Activated CD4-positive, alpha-beta T cell treated with anti-CD3 and anti-CD28 coated beads for 48 hours (primary cell): ENCODE measurements at places on chromosomes 7 and 10.

DNA sequence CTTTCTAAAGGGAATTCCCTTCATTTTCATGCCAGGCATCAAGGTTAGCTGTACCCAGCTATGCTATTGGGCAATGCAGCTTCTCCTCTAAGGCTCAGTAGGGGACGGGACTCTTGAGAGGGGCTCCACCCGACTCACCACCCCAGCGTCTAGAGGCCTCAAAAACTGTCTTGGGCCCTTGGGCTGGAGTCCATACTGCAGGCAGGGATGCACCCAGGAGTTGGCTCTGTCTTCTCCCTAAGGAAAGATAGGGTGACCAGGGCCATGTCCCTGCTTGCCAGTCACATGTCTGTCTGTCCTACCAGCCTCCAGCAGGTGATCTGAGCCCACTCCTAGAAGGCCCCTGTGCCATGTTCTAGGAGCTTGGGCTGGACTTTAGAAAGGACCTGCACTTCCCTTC is 1.2 kb downstream of the OPN4 start:
- no peak for DNase-seq

DNA sequence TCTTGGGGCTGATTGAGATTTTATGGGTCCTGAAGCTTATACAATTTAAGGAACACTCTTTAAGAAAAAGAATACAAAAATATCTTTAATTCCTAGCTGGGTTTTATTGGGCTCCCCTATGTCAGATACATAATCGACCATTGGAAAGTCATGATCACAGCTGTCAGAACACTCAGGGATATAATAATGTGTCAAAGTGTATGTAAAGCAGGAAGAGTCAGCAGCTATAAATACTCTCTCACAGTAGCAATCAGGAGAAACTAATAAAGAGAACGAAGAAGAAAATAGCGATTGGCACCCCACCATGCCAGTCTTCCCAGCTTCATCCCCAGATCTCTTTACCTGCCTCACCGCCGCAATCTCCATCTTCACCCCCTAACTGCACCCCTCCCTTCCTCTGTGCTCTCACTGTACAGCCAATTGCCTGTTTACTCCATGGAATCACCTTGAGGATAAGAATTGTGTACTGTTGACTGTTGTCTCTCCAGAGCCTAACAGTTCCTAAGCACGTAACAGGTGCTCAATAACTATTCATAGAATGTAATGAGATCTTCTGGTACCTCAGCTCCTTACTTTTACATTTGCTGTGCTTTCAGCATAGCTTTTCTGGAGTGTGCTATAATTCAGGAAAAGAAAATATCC is 24.0 kb upstream of the WNT8B start:
- DNase-seq, result no peak

DNA sequence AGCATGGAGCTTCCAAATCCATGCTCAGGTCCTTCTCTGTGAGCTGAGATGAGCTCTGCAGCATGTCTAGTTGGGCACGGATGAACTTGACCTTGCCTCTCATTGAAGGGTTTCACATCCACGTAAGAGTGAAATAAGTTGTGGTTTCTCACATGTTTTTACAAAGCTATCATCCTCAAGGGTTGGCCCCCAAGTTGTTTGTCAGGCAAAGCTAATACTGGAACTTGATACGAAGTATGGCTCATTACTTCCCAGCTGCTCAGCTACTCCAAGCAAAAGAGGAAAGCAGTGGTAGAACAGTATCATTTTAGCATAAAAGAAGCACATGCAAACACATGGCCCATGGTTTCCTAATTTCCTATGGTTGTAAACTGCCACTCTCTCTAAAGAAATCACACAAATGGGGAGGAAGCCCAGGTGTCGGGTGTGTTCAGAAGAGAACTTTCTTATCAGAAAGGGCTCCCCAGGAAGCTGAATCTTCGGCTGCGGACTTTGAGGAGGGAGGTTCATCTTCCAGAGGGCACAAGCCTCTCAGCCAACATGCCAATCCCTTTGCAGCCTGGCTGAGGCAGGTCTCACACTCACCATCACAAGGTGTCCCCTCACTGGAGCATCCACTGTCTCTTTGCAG is 45.3 kb downstream of the PDLIM1 start:
- no peak for DNase-seq

DNA sequence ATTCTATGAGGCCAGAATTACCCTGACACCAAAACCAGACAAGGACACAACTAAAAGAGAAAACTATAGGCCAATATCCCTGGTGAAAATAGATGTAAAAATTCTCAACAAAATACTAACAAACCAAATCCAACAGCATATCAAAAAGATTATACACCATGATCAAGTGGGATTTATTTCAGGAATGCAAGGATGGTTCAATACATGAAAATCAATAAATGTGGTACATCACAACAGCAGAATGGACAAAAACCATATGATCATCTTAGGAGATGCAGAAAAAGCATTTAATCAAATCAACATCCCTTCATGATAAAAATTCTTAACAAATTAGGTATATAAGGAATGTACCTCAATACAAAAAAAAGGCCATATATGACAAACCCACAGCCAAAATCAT is 5.6 kb upstream of the SCART1 start:
- no peak for DNase-seq

DNA sequence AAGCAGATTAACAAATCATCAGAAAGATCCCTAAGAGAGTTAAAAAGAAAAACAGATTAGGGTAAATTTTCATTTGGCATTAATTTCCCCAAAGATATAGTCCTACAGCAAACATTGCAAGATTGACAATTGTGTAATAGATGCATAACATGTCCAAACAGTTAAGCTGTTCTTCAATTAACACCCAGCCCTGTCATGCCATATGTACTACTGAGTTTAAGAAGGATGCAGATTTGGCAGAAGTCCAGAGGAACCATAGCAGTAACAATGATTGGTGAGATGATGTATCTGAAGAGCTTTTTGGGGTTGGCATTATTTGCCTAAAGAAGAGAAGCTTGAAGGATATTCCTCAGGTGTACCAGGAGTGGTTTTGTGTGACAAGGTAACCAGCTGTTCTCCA is 287.6 kb downstream of the LRMDA start:
- DNase-seq, result no peak

- DNase-seq, result no peak
Observed at GRCh38 chr10:101043363-101043707, 12.3 kb downstream of the SFXN3 start.

DNA sequence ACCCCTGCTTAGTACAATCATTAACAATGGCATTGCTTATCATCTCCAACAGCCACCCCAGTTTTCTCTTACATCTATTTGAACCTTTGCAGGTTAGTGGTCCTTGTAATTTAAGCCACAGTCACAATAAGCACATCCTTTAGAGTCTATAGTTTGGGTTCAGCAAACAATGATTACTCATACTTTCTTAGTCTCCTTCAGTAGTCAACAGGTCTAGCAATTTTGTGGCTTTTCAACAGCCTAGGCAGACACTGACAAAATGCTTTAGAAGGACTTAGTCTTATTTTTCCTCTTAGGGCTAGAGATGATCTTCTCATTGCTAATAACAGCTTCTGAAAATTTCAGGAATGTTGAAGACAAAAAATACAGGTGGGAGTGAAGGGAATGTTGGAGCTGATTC is 32.3 kb upstream of the FAM204A start:
- DNase-seq, result no peak

DNA sequence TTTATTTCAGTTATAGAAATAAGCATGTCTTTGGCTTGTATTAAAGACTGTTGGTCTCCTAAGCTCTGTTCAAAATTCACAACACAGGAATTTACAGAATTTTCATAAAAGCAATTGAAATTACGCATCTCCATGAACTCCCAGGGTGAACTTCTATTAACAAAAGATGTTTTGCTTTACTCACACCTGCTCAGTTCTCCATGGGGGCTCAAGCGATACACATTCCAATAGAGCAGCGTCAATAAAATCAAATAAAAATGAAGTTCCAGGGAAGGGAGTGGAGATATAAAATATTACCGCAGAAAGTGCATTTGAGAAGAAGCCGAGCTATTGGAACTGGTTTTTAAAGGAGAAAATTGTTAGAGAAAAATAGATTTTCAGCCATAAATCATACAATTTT is 41.5 kb upstream of the ZNF438 start:
- DNase-seq, result no peak

DNA sequence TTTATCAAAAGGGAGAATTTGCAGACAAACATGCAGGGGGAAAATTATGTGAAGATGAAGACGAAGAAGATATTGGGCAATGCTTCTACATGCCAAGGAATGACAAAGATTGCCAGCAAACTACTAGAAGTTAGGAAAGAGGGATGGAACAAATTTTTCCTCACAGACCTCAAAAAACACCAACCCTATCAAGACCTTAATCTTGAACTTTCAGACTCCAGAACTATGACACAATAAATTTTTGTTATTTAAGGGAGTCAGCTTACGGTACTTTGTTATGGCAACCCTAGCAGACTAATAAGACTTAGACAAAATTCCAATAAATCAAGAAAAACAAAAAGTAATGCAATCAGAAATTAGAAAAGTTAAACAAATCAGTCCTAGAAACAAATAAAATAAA is 280.0 kb upstream of the GNAI1 start:
- DNase-seq, result no peak

DNA sequence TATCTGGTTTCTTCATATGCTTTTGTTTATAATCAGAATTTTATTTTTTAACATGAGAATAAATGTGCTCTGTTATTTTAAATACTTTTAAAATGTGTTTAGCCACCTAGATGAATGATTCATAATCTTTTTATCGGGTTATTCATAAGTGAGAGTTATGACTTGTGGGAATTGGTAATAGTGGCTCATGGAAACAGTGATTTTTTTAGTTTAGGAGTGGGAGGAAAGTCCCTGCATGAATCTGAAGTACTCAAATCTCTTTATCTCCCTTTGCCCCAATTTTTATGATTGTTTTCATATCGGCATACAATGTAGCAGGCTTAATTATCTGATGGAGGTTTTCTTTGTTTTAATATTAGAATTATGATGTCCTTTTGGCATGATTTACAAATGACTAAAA is 42.9 kb downstream of the TAX1BP1 start:
- DNase-seq, result no peak
